Vagina (tissue), 2 donors: ENCODE measurements at places on chromosomes 16 and 17. TPM values are rescaled to one million over a fixed set of nuclear protein-coding genes. Genes with fewer than 3 reads are reported as not detected.

- no peak for DNase-seq
Measured at GRCh38 chr17:10226930-10227695, 28.7 kb upstream of the GAS7 start.

DNA sequence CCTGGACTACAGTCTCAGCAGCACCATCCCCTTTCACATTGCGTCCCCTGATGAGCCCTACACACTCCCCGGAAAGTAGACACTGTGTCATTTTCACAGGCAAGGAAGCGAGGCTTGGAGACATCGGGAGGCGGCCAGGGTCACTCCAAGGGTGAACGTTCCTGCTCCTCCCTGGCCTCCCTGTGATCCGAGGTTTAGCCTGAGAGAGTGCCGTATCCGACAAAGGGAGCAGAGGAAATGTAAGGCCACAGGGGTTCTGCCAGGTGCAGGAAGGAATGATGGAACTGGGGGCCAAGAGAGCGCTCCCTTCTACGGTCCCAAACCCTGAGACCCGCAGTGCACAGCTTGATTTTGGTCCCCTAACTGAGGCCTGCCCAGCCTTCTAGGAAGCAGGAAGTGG, 8.0 kb upstream of the PIK3R6 start:
- DNase-seq, result no peak

- DNase-seq, result no peak
Measured at GRCh38 chr16:56734429-56734828, 4.5 kb downstream of the NUP93 start.

DNA sequence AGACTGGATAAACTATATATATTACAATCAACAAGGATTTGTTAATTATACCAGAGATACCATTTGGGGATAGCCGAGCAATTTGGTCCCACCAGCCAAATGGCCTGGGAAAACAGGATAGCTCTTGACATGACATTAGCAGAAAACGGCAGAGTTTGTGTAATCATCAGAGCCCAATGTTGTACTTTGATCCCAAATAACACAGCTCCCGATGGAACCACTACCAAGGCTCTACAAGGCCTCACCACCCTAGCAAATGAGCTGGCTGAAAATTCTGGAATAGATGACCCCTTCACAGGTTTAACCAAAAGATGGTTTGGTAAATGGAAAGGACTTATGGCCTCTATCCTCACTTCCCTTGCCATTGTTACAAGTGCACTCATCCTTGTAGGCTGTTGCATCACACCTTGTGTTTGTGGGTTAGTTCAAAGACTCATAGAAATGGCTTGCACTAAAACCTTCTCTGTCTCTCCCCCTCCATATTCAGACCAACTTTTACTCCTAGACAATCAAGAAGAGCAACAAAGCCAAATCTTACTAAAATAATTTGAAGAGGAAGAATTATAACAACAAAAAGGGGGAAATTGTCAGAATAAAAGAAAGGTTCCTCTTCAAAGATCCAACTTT, 9.5 kb downstream of the TXNL4B start:
- DNase-seq, result no peak

DNA sequence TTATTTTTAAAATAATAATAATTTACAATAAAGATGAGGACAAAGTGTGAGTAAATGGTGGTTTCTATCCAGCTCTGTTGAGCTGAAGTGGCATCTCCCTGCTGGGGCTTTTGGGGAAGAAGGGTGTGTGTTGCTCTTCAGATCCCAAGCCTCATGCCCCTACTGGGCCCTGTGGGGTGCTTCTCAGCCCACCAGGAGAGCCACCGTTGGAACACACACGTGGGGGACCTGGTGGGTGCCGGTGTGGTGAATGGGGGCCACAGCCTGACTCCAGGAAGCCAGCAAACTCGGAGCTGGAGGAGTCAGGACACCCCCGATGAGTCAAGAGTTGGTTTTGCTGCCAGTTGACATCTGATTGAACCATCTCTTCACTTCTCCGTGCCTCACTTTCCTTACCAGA, 37.8 kb upstream of the STH start:
- no peak for DNase-seq

GRCh38 chr17:34255381-34255732, 272 bp downstream of the CCL2 start:
- DNase-seq, result no peak

Gene EPX
- total RNA-seq, result not detected

Gene HSPB9
- 1.2 TPM for total RNA-seq

Gene MYL11
- total RNA-seq, result not detected

Gene CDRT15L2
- not detected for total RNA-seq

Gene WFIKKN2
- 0.49 TPM for total RNA-seq
